ENCODE measurements at places on chromosomes 3 and 15.
A peak's percentile ranks its signal among the peaks of the same experiment; 100 is the strongest.

DNA sequence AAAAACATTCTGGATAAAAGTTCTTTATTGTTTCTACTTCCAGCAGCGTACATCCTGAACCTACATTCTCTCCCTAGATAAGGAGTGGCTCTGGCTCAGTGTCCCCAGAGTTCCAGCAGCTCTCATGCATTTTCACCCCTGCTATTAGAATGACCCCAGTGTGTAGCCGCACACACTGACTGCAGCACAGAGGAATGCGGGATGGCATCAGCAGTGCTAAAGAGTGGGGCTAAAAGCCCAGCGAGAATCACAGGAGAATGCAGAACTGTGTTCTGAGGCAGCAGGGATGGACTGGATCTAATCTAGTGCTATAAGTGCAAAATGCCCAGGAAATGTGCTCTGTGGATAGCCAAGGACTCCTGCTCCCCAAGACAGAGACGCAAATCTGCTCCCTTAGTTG, 66.4 kb upstream of the TJP1 start:
- no peak for DNase-seq

- no peak for DNase-seq
Observed at GRCh38 chr3:43796041-43796596, 105.4 kb downstream of the ABHD5 start.

GRCh38 chr3:192920411-192920810, 2.8 kb upstream of the MB21D2 start:
- no peak for DNase-seq

DNA sequence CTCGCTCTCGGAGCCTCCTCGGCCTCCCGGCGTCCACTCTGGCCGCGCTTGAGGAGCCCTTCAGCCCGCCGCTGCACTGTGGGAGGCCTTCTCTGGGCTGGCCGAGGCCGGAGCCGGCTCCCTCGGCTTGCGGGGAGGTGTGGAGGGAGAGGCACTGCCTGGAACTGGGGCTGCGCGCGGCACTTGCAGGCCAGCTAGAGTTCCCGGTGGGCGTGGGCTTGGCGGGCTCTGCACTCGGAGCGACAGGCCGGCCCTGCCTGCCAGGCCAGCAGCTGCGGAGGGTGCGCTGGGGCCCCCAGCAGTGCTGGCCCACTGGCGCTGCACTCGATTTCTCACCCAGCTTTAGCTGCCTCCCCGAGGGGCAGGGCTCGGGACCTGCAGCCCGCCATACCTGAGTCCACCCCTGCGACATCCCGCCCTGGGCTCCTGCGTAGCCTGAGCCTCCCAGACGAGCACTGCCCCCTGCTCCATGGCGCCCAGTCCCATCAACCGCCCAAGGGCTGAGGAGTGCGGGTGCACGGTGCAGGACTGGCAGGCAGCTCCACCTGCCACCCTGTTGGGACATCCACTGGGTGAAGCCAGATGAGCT, 765.0 kb downstream of the IGSF11 start:
- DNase-seq, result no peak

GRCh38 chr15:87902772-87903426, 353.6 kb downstream of the NTRK3 start:
- no peak for DNase-seq

GRCh38 chr3:114675104-114675503, 381.3 kb downstream of the TIGIT start:
- no peak for DNase-seq

DNA sequence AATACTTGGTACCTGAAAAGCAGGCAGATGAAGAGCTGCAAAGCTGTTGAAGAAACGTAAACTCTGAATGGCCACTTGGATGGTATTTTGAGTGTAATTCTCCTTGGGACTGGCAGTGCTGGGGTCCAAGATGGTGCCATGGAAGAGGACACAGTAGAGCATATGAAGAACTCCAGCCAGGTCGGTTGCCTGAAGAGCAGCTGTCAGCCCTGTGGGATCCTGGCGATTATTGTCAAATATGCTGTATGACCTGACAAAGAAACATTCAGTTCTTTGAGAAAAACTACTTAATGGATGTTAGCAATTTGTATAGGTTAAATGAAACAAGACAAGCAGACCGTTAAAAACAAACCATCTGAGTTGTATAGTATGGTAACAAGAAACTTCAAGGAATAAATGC, 44.8 kb downstream of the ISL2 start:
- DNase-seq, result no peak

- DNase-seq, result no peak
Observed at GRCh38 chr3:25155652-25156471, 272.2 kb upstream of the RARB start.

DNA sequence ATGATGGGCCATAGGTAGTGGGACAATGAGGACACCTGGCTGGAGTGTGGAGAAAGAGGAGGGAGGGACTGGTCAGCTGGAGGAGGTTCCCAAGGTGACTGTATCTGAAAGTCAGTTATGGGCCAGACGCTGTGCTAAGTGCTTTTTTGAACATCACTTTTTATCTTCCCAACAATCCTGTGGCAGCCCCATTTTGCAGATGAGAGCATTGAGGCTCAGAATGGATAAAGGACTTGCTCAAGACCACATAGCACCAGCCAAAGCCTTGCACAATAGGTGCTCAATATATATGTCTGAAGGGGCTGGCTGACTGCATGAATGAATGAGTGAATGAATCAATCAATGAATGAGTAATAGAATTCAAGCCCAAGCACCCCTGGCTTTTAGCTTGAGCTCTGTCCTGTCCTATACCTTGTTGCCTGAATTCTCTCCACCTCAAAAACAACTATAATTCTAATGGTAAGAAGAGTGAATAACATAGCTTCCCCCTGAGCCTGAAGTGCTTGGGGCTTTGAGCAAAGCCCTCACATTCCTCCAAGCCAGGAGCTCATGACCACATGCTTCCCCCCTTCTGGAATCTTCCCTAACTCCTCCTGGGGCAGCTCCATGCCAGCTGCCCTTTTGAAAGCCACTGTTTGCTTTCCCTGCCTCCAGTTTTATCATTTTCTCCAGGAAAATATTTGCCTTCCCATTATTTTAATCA, 150.9 kb downstream of the RPLP1 start:
- DNase-seq, result no peak

GRCh38 chr3:97228966-97229365, 414.6 kb downstream of the EPHA6 start:
- DNase-seq, result no peak

GRCh38 chr3:53195602-53196574, 34.9 kb downstream of the PRKCD start:
- peak; percentile 20 for DNase-seq

DNA sequence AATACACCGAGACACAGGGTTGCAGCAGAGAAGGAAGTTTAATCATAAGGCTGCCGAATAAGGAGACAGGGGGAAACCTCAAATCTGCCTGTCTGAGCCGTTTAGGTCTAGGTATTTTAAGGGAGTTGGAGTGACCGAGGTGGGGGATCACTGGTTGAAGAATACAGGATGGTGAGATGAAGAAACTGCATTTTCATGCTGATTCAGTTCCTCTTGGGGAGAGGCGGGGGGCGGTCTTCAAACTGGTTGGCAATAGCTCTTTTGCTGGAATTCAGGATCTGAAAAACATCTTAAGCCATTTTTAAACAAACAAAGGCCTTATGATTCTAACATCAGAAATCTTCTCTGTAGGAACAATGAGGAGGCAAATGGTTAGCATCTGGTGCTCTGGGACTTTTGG, 699.5 kb upstream of the CFAP20DC start:
- DNase-seq, result no peak

DNA sequence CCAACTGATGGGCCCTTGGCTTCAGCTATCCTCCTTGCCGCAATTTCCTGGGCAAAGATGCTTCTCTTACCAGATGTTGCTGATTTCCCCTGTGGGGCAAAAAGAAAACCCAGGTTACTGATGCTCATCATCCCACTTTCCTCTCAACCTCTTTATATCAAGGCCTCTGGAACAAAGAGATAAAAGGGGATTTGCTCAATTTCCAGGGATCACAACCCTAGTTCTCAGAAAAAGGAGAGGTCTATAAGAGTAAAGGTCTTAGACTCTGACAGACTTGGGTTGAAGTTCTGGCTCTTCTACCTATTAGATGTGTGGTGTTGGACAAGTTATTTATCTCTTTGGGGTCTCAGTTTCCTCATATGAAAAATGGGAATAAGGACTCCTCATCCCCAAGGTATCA, 8.5 kb downstream of the RPAP1 start:
- DNase-seq, result no peak
